ENCODE measurements at places on chromosomes 16 and 17.

GRCh38 chr17:36742267-36743000 is 141.1 kb downstream of the MRM1 start:
- DNase-seq: no peak

GRCh38 chr16:53714205-53715022 is 10.5 kb downstream of the FTO start:
- DNase-seq: no peak

GRCh38 chr16:1053700-1054368 is 18.7 kb upstream of the SSTR5 start:
- DNase-seq: no peak

DNA sequence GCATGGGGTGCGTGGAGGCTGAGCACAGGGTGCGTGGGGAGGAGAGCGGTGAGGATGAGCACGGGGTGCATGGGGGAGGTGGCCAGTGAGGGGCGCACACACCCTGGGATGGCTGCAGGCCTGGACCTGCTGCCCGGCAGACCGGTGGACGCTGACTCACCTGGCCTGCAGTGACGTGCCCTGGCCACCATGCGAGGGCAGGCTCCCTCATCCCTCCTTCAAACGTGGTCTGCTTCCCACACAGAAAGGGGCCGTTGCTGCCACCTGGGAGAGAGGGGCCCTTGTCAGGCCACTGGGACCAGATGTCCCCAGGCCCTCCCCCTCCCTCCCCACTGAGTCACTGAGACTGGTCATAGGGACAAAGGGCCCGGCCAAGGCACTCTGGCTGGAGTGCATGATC is 20.1 kb upstream of the APRT start:
- peak; percentile 41 for DNase-seq

DNA sequence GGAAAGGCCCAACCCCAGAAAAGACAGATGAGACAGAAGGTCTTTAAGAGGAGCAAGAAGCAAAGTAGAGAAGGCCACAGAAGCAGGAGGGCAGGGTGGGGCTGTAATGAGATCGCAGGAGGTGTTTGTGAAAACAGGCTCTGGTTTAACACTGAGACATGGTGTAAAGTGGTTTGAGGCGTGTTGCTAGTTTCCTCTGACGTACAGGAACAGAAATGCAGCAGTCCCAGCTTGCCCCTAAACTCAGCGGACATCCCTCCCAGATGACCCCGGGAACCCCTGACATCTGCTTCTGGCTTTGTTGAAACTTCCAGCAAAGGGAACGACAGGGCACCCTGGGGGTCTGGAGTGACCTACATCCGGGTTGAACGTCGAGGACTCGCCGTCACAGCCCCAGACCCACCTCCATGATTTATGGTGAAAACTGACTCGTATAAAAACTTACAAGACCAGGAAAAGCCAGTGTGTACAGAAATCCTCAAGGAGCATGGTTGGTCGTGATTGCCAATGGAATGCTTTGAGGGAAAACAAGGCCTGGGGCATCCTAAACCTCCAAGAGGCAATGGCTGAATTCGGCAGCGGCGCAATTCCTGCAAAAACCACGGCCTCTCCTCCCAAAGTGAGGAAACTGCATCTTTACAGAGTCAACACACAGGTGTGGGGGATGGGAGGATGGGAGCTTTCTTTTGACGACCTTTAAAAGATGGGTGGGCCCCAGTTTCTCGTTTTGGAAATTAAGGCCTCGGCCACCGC is 25.8 kb downstream of the LITAF start:
- DNase-seq: no peak

GRCh38 chr16:85759136-85759535 is 8.2 kb upstream of the C16orf74 start:
- DNase-seq: no peak
